ENCODE measurements at places on chromosomes 3 and 15. TPM values are rescaled to one million over a fixed set of nuclear protein-coding genes. Genes with fewer than 3 reads are reported as not detected.

- DNase-seq, result peak; percentile 58
These were observed 111.2 kb upstream of the MCTP2 start for GRCh38 chr15:94119923-94120775.

- peak; percentile 65 for DNase-seq
These were observed 975 bp upstream of the FOXP1 start for GRCh38 chr3:71584394-71585011.

DNA sequence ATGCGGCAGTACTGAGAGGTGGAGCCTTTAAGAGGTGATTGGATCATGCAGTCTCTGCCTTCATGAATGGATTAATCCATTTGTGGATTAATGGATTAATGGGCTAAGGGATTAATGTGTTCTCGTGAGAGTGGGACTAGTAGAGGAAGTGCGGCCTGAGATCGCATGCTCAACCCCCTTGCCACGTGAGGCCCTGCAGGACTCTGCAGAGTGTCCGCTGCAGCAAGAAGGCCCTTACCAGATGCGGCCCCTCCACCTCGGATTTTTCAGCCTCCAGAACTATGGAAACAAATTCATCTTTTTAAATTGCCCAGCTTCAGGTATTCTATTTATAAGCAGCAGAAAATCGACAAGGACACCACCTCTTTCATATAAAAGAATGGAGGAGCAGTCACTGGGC is 148.8 kb downstream of the TPRA1 start:
- DNase-seq, result no peak

DNA sequence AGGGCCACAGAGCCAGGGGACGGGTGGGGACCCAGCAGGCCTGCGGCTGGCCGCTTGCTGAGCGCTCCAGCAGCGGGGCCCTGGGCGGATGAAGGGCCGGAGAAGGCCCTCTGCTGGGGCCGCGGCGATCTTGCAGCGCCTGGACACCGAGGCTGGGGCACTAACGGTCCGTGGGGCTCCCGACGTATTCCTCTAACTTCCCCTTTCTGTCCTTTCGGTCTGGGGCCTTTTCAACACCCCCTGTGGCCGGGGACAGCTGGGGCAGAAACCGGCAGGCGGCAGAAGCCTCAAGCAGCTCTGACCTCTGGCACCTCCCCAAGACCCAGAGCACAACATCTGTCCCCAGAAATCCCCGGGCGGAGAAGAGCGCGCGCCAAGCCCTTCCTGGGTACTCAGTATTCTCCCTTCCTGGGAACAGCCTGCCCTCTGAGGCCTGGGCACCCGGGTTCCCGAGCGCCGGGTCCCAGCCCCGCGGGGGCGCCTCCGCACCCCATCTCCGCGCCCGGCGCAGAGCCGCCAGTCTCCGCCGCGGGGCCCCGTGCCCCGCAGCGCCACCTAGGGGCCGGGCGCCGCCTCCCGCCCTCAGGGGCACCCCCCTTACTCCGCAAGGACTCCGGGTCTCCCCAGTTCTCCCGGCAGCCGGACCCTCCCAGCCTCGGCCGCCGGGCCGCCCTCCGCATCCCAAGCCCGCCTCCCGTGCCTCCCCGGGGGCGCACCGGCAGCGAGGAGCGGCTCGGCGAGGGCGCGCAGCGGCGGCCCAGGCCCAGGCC is 582 bp upstream of the SLCO3A1 start:
- peak; percentile 61 for DNase-seq

DNA sequence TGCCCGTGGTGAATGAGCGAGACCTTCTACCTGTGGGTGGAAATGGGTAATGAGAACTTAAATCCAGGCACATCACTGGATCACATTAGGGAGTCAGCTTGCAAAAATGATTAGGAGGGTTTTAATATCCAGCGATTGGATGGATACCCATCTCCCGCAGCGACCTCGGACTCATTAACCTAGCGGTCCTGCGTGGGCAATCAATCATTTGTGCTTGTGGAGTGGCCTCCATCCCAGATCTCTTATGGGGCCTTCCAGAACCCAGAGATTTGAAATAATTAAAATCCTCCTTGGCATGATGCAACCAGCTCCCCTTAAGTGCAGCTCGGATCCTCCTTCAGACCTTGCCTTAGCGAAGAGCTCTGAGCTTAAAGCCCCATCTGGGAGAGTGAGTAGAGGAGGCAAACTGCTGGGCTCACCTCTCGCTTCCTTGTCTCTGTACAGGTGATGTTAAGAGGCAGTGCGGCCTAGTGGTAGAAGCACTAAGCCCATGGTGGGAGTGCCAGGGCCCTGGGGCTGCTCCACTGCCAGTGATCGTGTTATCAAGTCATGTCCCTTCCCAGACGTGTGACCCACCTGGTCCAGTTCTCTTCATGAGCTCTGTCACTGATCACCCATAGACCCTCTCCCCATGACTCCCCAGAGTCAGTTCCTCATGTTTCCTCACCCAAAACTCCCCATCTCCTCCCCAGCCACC is 285.2 kb upstream of the TLE3 start:
- no peak for DNase-seq

- no peak for DNase-seq
These were observed 1.3 kb downstream of the TCF12 start for GRCh38 chr15:56919609-56920366.

DNA sequence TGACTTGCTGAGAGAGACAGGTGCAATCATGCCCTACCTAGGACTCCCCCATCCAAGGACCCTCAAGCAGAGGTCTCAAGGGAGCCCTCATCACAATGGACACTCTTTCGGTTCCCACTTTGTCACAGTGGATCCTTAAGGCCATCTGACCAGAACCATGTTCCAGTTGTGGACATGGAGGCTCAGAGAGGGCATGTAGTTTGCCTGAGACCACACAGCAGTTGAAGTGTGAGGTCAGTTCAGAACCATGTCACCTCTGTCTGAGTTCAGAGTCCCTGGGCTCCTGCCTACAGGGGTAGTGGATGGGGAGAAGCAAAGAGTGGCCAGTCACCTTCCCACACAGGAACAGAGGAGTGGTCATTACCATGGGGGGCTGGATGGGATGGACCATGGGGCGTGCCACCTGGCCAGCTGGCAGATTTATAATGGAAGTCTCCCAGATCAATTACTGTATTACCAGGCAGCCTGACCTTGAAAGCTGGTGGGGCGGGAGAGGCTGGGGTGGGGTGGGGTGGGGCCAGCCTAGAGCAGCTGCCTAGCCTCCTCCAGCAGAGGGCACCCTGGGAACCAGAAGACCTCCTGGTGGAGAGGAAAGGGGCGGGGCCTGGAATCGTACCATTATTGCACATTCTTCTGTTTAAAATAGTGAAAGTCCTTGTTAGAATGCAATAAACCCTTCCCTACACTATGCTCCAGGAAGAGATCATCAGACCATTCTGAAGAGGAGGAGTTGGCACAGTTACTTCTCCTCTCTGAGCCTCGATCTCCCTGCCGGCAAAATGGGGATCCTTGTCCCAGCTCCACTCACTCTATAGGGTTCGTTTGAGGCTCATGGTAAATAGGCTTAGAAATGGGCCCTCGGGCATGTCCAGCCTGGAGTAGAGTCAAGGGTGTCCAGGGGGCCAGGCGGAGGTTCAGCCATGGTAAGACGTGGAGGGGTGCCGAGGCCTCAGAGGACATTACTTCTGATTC is 26.9 kb upstream of the LINGO1 start:
- DNase-seq, result no peak

DNA sequence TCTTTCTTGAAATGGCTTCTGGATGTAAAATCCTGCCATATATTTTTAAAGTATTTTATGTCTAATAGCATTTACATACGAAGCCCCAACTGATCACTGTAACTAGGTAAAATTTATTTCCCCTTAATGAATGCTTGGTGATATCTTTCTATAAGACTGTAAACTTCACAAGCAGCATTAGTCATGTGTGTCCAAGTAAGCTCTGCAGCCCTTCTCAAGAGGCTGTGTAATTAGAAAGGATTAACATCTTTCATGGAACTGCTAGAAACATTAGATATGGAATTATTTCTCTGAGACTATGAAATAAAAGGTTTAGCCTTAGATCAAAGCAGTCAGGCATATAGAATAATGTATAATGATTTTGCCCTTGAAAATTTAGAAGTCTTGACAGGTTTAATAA is 143.3 kb downstream of the EPHA3 start:
- DNase-seq, result no peak

GRCh38 chr15:100648951-100649350 is 46.6 kb downstream of the ASB7 start:
- DNase-seq, result no peak

Gene STRIT1
- polyA plus RNA-seq, result not detected
